ENCODE measurements at places on chromosomes 5 and 9.

- DNase-seq, result no peak
Measured at GRCh38 chr5:109656829-109657228, 32.9 kb upstream of the MAN2A1 start.

DNA sequence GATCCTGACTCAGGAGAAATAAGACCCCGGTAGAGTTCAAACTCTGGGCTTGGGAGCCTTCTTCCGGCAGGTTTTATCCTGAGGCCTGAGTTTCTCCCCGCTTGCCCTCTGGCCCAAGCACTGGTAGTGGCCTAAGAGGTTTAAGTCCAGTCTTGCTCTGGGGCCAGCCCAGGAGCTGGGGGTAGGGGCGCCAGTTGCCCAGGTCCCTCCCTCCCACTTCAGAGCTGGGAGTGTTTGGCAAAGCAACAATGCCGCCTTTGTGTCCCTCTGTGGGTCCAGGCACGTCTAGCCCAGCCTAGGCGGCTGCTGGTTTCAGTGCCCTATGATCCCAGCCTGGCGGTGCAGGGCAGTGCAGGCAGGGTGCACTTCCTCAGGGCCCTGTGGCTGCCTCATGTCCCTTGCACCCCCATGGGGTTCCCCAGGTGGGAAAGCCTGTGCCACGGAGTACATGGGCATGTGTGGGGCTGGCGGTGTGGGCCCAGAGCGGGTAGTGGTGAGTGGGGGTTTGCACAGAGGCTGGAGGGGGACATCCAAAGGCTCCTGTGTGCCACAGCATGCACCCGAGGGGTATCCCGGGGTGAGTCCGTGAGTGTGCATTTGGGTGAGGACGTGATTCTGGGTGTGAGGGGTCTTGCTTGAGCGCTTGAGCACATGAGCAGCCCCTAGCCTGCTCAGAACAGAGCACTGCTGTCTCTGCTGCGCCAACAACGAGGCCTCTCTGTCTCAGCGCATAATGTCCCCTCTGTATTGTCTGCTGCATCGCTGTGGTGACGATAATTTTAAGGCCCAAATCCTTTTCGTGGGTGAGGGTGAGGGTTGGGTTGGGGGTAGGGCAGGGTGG lies 61.7 kb upstream of the PSD2 start:
- no peak for DNase-seq

- DNase-seq, result no peak
Measured at GRCh38 chr9:4887556-4887955, 94.8 kb downstream of the RCL1 start.

- no peak for DNase-seq
Measured at GRCh38 chr5:122253794-122254193, 58.2 kb upstream of the SNCAIP start.

DNA sequence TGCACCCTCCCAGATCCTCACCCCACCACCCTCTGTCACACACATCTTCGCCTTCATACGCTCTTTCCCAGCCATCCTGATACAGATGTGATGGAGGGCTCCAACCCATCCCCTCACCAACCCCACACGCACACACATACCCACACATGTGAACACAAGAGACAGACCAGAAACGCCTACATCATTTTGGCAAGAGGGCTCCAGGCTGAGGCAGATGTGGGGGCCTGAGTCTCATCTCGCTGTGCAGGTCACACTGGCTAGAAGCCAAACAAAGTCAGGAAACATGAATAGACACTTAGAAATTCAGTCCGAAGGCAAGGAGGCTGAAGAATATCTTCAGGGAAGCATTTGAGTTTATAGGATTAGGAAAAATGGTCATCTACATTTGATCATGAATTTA lies 6.2 kb downstream of the PRDM12 start:
- no peak for DNase-seq

DNA sequence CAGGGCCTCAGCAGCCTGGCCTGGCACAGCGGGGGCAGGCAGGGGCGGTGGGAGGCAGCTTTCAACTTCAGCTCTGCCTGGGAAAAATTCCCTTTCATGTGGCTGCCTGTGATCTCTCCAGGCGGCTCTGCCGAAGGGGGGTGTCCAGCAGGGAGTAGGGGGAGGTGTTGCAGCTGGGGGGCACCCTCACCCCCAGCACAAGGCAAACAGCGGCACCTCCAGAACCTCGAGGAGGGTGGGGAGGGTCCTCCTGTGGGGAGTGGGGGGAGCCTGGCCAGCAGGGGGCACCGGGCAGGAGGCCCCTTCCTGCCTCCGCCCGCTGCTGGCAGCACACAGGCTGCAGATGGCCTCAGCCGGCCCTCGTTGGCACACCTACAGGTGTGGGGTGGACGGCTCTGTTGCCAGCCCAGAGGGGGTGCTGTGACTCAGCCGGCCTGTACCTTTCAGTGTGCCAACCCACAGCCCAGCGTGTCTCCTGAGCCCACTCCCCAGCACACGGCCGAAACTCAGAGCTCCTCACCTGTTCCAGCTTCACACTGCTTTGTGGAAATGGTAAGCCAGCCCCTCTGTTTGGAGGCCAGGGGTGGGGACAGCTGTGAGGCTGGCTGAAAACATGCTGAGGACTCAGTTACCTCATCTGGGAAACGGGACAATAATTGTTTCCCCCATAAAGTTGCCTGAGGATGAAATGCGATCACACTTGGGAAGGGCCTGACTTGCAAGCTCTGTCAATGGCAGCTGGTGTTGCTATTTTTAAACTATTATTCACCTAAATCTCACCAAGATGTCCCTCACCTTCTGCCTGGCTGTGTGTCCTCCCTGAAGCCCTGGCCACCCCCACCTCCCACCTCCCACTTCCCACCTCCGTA lies 37.0 kb downstream of the CXXC5 start:
- no peak for DNase-seq

- DNase-seq, result no peak
Measured at GRCh38 chr9:114170771-114171461, 15.6 kb downstream of the COL27A1 start.

DNA sequence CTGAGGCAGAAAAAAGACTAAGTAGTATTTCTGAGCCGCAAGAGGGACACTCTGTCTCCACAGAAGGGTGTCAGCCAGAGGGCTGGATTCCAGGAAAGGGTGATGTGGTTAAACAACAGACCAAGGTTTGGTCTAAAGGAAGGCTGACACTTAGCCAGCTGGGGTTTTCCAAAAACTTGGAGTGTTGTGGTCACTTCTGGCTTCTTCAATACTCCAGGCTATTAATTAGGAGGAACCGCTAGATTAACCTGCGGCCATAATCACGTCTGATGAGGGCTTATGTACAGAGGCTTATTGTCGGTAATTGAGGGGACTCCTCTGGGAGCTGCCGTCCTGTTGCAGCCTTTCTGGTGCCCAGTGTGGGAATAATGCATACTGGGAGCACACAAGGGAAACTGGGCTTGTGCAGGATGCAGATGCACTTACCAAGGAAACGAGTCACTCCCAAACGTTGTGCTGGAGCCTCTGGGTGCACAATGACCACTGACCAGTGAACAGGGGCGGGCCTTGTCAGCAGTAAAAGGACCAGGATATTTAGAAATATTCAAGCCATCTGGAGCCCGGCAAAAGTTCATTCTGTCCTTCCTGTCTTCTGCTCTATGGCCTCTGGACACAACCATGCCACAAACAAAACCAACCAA lies 70.2 kb upstream of the TUT7 start:
- no peak for DNase-seq

GRCh38 chr9:93657331-93658111 lies 81.1 kb downstream of the PHF2 start:
- DNase-seq, result no peak
